ENCODE measurements at places on chromosomes 7 and 10.

DNA sequence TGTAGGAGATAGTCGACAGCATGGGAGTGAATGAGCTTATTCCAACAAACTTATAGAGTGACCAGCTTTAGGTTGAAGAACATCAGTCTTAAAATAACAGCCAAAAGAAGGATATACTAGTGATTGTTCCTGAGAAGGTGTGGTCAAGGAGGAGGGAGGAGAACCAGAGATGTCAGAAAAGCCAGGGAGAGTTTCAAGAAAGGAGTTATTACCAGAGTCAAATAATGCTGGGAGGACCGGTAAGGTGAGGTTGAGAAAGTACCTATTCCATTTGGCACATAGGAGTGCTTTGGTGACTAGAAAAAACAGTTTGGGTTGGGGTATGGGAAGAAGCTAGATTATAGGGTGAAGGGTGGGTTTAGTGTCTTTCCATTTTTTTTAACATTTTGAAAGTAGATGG, 5.8 kb downstream of the PTPN12 start:
- no peak for DNase-seq

DNA sequence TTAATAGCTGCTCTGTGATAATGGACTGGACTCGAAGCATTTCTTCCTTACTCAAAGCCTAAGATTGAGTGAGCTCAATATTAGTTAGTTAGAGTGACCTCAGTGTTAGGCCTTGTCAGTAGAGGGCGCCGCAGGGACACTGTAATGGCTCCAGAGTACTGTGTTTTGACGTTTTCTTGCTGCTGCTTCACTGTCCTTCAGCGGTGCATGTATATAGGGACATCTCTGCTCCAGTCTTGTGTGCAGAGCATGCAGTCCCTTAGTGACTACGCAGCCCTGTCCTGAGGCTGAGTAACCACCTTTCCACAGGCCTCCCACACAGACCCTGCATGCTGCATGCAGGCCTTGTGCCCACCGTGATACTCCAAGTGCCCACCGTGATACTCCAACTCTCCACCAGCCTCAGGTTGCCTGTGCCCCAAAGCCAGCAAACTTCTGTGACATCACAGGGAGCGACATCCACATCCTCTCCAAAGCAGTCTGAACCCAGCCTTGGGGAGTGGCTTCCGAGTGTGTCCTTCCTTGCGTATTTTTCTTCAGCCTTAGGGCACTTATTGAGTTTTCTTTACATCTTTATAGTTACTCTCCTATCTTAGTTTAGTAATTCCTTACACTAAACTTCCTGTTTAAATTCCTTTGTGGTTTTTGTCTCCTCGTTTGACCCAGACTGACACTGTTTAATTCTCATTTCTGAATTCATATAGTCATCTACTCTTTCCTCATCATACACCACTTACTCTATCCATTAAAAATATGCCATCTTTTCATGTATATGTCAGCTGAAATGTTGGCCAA, 118.2 kb downstream of the JAZF1 start:
- peak; percentile 30 for DNase-seq

DNA sequence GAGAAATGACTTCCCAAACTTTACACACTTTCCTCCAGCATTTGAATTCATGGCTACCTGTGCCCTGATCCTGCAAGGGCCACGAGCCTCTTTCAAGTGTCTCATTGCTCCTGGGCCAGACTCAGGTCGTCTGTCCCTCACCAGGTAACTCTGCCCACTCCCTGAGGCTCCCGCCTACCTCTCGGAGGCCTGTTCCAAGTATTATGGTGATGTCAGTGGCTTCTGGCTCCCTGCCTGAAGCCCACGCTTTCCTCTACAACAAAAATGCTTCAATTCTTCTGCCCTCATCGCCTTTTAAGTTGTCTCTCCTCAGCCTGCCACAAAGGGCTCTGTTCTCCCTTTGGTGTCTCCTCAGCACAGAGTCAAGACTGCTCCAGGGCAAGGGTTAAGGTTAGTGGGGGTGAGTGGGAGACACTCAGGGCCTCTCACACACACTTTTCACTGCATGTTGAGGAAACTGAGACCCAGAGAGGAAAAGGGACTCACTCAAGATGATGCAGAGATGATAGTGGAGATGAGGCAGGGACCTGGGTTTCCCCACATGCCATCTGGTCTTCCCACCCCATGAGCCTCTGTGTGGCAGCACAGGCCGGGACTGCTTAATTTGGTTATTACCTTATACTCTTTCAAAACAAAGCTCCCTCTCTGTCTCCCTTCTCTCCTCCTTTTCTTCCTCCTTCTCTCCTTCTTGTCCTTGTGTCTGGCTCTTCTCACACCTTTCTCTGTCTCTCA, 28.3 kb upstream of the EGR2 start:
- DNase-seq, result no peak

DNA sequence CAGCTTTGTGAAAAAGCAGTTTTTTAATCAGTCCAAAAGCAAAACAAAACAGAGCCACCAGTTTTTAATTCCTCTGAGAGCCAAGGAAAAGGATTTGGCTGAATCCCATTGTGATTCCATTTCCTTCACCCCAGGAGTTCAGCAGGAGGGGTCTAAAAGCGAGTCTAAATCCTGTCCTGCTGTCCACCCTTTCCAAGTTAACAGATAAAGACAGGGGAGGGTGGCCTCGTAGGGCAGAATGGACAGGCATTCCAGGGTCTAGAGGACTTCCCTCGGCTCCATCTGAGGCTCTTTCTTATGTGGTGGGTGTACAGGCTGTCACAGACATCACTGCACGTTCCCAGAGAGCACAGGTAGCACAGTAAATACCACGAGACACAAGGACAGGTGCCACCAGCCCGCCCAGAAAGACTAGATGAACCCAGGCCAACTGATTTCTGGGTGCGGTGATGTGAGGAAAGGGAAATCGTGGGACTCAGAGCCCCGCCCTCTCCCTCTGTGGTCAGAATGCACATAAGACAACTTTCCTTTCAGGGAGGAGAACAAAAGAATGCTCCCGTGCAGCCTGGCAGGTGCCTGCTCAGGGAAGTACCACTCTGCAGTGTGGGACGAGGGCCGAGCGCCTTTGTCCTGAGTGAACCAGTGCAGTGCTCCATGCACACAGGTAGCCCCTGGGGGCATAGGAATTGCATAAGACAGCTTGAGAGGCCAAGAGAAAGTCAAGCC, 119.7 kb downstream of the ABLIM1 start:
- no peak for DNase-seq

DNA sequence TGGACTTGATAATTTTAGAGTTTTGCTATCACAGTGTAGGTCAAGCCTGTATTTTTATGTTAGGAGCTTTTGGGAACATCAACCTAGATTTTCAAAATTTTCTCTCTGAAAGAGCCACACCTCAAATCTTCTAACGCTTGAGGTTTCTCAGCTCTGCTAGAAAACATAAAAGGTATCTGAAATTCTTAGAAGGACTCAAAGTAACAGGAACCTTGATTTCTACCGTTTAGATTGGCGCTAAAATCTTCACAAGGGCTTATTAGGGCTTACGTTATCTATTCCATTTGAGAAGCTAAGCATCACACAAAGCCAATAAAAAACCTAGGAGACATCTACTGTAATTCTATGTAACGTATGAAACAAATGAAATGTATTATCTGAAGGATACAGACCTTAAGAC, 192.4 kb downstream of the AHR start:
- no peak for DNase-seq

GRCh38 chr10:122181041-122181732, 89.9 kb upstream of the BTBD16 start:
- DNase-seq, result no peak

- DNase-seq, result no peak
These were observed 131.4 kb downstream of the SRPK2 start for GRCh38 chr7:105257338-105257737.

DNA sequence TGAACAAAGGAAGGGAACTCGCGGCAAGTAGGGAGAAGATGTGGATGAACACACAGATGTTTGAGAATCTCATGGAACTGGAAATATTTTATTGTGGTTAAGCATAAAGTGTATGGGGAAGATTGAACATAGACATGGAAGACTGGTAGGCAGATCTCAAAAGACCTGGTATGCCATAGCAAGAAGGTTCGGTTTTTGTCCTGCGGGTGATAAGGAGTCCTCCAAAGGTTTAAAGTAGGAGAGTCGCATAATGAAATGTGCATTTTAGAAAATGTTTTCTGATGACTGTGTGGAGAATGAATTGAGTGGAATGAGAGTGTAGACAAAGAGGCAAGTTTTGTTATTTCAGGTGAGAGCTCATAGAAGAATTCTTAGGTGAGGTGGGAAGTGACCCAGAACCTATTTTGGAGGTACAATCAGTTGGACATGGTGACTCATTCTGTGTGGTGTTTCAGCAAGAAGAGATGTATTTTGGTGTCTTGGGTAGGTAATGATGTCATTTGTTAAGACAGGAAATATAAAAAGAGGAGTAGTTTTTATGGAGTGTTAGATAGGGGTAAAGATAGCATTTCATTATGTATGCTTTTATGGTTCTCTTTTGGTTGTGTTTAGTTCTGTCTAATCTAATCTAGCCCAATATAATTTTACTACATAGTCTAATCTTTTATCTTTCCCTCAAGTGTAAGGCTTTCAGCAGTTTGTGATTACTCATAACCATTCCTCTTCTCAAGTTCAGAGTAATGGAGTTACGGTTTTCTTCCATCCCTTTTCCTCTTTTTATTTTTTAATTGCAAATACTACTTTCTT, 239.2 kb downstream of the EXOC4 start:
- DNase-seq, result no peak

All from NCI-H510A (cell line).